ENCODE measurements at places on chromosomes 2 and 18.

GRCh38 chr2:236664136-236664535 lies 94.5 kb downstream of the ACKR3 start:
- DNase-seq: no peak

- DNase-seq: no peak
These were observed 63.0 kb upstream of the GALNT13 start for GRCh38 chr2:153808679-153809078.

GRCh38 chr2:237380768-237381167 lies 33.2 kb downstream of the COL6A3 start:
- no peak for DNase-seq

DNA sequence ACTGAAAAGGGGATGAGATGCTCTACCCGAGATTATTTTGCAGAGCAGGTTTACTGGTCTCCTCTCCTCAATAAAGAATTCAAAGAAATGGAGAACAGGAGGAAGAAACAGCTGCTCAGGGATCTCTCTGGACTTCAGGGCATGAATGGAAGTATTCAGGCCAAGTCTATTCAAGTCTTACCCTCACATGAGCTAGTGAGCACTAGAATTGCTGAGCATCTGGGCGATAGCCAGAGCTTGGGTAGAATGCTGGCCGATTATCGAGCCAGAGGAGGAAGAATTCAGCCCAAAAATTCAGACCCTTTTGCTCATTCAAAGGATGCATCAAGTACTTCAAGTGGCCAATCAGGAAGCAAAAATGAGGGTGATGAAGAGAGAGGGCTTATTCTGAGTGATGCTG lies 60.0 kb downstream of the PIKFYVE start:
- DNase-seq: no peak

DNA sequence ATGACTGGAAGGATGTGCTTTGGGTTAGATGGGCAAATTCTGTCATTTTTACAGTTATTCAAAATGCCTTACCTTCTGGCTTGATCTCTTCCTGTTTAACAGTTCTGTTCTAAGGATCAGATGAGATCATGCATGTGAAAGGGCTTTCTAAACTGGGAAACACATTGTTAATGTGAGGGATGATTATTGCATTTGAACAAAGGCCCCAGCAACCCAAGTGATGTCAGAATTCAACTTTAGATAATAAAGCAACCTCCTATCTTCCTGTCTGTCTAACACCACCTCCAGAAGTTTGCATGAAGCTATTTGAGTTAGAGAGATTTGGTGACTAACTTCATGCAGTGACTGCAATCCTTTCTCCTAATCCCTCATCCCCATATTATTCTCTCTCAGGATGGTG lies 77.8 kb upstream of the B3GNT2 start:
- DNase-seq: no peak

DNA sequence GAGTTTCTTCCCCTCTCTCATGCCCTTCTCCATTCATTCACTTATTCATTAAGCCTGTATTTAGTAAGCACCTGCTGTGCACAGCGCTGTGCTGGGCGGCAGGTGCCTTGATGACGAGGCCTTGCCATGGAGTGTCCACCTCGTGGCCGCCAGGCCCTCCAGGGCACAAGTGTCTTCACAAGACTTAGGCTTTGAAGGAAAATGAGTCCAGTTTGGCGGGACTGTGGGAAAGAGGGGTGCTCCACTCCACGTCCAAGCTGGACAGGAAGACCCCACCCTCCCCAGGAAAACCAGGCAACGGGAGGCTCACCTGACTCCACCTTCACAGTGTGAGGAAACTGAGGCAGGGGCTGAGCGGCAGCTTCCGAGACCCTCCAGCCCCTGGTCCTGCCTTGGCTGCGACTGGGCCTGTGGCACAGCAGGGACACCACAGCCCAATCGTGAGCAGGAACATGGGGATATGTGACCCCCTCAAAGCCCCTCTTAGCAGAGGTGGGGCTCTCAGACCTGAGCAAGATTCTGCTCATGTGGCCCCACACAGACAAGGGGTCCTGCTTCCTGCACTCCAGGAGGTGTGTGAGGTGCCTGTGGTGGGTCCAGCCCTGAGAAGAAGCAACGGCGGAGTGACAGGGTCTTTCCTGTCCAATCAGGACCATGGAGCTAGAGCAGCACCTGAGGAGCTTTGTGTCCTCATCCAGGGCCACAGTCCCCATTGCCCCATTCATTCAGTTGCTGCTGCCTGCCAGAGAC lies 110.3 kb upstream of the ODC1 start:
- no peak for DNase-seq

DNA sequence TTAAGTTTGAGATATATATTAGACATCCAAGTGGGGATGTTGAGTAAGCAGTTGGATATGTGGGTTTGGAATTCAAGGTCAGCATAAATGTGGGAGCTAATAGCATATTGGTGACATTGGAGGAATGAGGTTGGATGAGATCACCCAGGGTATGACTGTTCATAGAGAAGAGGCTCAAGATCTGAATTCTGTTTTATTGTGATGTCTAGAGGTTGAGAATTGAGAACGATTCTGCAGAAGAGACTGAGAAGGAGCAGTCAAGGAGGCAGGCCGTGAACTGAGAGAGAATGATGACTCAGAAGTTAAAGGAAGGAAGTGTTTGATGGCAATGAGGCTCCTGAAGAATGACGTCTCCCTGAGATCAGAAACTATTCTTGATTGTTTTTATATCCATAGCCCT lies 5.9 kb downstream of the SERPINB11 start:
- DNase-seq: no peak

- no peak for DNase-seq
These were observed 16.0 kb downstream of the TET3 start for GRCh38 chr2:74000666-74001065.

DNA sequence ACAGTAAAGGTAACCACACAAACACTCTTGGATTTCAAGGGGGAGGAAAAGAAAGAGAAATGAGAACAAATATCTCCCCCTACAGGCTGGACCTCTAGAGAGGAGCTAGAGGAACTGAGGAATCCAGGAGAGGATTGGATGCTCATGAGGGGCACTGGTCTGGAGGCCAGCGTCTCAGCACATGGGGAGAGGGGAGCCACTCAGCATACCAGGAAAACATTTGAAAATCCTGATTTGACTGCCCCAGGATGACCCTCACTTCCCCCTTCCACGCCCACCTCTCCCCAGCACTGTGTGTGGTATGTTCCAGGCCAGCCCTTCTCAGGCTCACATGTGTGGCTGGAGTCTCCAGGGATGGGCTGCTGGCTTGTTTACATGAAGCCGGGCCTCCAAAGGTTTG lies 396.8 kb upstream of the ID2 start:
- DNase-seq: no peak

DNA sequence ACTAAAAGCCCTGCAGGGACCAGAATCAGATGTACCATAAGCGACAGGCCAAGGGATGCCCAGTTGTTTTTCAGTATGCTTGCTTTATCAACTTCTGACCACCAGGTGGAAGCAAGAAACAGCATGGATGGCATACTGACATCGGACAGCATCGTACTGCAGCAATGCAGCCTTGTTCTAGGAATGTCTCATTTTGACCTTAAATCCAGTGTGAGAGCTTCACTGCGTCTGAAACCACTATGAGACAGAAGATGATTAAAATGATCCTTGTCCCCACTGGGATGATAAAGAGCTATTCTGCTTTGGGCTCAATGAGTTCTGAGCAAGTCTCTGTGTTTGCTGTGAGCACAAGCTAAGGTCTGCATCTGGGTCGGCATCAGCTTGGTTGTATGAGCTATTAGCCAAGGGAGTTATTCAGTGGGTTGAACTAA lies 54.3 kb downstream of the CDK15 start:
- DNase-seq: peak; percentile 61

GRCh38 chr18:50372743-50373142 lies 2.1 kb upstream of the SKA1 start:
- DNase-seq: no peak

GRCh38 chr2:29475499-29475898 lies 360.3 kb downstream of the CLIP4 start:
- DNase-seq: no peak

DNA sequence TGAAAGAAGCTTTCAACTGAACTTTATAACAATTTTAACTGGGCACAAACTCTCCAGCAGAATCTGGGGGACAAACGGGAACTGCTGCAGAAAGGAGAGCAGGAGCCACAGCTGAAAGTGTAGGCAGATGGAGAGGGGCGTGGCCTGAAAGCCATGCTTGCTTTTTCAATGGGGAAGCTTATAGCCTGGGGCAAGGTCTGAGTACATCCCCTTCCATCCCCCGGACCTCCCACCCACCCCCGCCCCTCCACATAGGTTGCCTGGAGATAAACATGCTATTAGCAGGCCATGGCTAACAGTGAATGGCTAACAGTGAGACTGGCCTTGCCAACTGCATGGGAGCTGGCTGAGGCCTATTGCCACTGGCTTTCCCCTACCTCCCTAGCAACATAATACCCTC lies 317.9 kb upstream of the TANK start:
- DNase-seq: no peak

- no peak for DNase-seq
These were observed 44.3 kb upstream of the TGIF1 start for GRCh38 chr18:3405713-3406112.

GRCh38 chr2:18398833-18399232 lies 161.6 kb downstream of the RDH14 start:
- DNase-seq: no peak

GRCh38 chr18:56488739-56489138 lies 149.7 kb downstream of the TXNL1 start:
- no peak for DNase-seq

GRCh38 chr18:8571399-8571798 lies 37.8 kb upstream of the RAB12 start:
- DNase-seq: no peak

DNA sequence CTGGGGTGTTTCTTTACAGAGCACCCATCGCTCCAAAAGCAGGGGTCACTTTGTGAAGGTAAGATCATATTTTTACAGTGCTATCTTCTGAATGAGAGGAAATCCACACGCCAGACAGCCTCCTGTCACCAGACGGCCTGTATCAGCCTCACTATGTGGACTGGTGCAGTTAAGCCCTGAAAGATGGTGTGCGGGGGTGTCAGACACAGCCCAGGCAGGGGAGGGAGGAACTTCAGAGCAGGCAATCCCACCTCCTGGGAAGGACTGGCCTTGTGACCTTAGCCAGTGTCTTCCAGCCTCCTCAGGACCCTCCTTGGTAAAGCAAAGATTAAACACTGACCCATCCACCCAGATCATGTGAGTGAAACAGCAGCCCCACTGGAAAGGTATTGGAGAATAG lies 249.4 kb upstream of the CTAGE1 start:
- no peak for DNase-seq

GRCh38 chr2:24538720-24539119 lies 47.7 kb downstream of the NCOA1 start:
- no peak for DNase-seq

GRCh38 chr2:4791488-4791887 lies 900.7 kb upstream of the SOX11 start:
- DNase-seq: no peak

DNA sequence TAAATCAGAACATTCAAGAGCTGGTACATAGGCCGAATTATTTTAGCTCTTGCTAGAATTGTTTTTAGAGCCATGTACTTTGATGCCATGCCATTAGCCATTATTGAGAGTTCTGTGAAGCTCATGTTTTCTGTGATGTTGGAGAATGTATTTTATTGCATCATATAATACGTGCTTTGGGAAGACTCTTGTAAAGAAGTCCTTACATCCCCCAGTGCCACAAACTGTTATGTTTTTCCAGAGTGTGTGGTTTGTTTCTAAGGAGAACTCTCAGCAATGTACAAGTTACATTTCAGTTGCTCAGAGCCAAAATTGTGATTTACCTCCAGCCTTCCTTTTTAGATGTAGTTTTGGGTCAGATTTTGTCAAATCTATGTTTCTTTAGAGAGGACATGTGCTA lies 148.6 kb downstream of the HAUS1 start:
- DNase-seq: no peak

DNA sequence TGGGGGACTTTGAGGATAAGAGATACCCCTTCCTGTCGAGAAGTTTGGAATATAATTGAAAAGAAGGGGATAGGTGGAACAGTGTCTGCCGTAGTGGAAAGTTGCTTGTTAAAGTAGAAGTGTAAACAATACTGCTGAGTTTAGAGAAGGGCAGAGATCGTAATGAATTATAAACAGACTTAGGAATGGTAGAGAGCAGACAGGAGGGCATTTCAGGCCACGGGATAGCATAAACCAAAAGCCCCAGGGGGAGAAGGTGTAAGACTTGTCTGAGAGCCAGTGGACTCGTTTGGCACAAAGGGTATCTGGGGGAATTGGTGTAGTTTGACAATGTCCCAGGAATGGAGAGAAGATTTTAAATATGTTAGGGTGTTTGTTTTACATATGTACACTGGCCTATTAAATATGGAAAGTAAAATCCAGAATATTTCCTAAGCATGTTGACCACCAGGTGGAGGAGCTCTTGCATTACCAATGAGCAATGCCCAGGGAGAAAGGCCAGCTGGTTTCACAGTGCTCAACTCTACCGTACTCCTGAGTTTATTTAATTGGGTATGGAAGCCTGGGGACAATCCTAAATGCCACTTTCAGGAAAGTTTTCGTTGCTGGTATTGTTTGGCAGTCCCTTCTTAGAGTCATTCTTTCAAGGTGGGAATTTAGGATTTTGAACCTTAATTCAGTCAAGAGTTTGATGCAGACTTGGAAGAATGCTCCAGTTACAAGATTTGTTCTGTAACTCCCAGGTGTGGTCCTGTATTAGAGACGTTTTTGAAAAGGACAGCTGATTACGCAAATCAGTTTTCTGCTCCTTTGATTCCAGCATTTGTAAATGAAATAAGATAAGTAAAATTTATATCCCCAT lies 7.5 kb downstream of the COPS8 start:
- DNase-seq: peak; percentile 56

GRCh38 chr18:69414184-69414583 lies 13.5 kb downstream of the DOK6 start:
- no peak for DNase-seq

GRCh38 chr2:224570328-224570993 lies 14.7 kb downstream of the CUL3 start:
- peak; percentile 46 for DNase-seq

- DNase-seq: no peak
These were observed 229.6 kb downstream of the LOXHD1 start for GRCh38 chr18:46427216-46427995.

GRCh38 chr2:203631068-203631757 lies 75.2 kb upstream of the CD28 start:
- no peak for DNase-seq

- DNase-seq: no peak
These were observed 20.7 kb upstream of the NT5DC4 start for GRCh38 chr2:112699984-112700667.

- no peak for DNase-seq
These were observed 180.4 kb downstream of the KLHL29 start for GRCh38 chr2:23565374-23565773.

- no peak for DNase-seq
These were observed 300.9 kb upstream of the FBXO11 start for GRCh38 chr2:48207201-48207641.

DNA sequence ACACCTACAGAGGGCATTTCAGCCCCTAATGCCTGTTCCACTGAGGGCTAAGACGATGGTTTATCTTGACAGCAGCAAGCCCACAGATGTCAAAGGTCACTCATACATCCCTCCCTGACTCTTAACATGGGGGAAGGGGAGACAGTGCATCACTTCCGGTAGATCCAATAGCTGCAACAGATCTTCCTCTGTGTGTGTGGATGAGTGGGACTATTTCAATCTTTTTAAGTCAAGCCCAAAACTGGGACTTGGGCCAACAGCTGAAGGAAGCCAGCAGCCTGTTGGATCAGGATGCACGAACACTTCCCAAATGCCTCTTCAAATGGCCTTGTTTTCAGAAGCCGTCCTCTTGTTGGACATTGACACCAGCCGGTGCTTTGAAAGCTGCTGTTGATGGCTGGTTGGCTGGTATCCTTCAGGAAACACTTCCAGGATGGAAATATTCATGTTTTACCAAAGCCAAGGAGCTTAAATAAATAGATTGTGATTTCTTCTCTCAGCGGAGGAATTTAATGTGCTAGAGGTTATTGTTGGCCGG lies 59.2 kb downstream of the IL1R2 start:
- peak; percentile 95 for DNase-seq

Measured in right hindlimb (tissue), 1 donor.